AG20443 (cell line): ENCODE measurements at places on chromosomes 1 and 21.
A peak's percentile ranks its signal among the peaks of the same experiment; 100 is the strongest.

DNA sequence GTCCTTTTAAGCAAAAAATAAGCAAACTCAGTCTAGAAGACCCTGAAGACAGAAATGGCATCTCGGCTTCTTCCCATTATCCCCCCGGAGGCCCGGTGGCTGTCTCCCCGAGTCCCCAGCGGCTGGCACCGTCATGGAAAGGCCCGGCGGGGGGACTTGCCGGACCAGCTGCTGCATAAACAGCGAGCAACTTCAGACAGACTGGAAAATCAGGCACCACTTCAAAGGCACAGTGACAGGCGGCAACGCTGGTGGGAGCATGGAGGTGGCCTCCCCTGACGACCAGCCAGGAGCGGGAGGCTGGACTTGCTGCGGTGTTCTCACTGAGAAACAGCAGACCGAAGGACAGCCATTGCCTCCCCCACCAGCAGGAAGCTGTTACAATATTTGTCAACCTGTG is 18.4 kb upstream of the C1QA start:
- DNase-seq, result no peak

DNA sequence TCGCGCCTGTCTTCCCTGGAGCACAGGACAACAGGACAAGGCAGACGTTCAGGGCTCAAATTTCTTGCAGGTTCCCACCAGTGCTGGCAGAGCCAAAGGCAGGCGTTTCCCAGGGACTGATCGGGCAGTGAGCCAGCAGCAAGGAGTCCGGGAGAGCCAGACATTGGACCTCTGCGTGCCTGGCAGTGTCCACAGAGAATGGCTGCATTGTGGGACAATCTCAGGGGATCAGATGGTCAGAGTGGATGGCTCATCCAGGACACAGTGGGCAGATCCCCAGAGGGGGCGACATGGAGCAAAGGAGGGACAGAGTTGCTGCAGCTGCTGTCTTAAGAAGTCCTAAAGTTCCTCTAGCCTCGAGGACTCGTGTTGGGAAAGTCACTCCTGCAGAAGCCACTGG is 4.6 kb downstream of the TMEM63A start:
- DNase-seq, result peak; percentile 74

DNA sequence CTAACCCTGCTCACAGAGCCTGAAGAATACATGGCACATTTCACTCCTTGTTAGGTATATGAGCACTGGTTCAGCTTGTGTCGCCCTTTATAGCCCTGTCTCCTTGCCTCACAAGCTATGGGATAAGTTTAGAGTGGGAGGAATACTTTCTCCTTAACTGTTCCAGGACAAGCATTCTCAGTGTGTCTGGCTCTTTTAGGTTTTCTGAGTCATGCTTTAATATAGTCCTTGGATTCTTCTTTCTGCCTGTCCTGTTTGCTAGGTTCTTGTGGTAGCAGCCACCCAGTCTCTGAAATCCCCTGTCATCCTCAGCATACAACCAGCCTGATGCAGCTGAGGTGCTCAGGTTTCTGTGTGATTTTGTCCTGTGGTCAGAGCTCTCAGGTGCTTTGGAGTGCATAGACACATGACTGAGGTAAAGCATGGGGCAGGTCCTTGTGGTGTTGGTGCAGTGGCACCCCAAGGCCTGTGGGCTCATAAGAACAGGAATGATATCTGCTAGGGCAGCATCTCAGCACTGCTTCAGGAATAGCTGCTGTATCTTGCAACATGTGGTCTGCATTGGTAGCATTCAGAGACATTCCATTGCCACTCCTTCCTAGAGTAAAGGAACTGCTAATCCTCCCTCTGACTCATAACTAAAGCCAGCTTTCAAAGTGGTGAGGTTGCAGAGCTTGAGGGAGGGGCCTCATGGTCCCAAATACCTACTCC is 14.2 kb upstream of the CASQ2 start:
- DNase-seq, result peak; percentile 85

DNA sequence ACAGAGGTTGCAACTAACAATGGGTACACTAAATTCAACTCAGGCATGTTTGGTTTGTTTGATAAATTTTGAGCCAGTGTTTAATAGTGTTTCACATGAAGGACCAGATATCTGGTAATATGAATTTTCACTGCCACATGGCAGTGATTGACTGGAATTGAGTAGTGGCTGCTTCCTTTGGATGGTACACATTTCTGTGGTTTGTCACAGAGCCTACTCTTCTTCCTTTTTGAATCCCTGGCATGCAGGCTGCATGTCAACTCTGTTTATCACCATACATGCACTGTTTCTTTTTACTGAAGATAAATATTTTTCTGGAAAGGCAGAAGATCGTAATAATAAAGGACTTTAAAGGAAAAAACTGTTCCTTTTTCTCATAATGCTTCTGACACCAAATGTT is 35.5 kb downstream of the SDCCAG8 start:
- DNase-seq, result no peak

- no peak for DNase-seq
Measured at GRCh38 chr1:234272656-234273312, 100.5 kb upstream of the COA6 start.

GRCh38 chr1:8985915-8986813 is 40.1 kb downstream of the SLC2A7 start:
- DNase-seq, result peak; percentile 92

- DNase-seq, result peak; percentile 91
Measured at GRCh38 chr1:207644852-207645634, at the start of gene CR1L. Gene CR1L (plus strand): TSS chr1:207645133. CDS start chr1:207645234, 101 bp downstream.

GRCh38 chr21:32538147-32538792 is 47.1 kb downstream of the TCP10L start:
- DNase-seq, result no peak

GRCh38 chr1:51736702-51737101 is 119.8 kb downstream of the OSBPL9 start:
- DNase-seq, result peak; percentile 11
